Cortex of kidney (tissue), 1 donor: ENCODE measurements at places on chromosomes 16 and 17.

- DNase-seq: no peak
These were observed 27.9 kb downstream of the CACNA1H start for GRCh38 chr16:1180549-1181403.

- DNase-seq: no peak
These were observed 118.3 kb downstream of the SMG6 start for GRCh38 chr17:2184993-2185931.

- DNase-seq: no peak
These were observed 567 bp downstream of the ENO3 start for GRCh38 chr17:4951486-4951885.

- DNase-seq: no peak
These were observed 10.0 kb upstream of the ABCA3 start for GRCh38 chr16:2350500-2350899.

GRCh38 chr16:17342031-17342430 lies 128.7 kb downstream of the XYLT1 start:
- no peak for DNase-seq

DNA sequence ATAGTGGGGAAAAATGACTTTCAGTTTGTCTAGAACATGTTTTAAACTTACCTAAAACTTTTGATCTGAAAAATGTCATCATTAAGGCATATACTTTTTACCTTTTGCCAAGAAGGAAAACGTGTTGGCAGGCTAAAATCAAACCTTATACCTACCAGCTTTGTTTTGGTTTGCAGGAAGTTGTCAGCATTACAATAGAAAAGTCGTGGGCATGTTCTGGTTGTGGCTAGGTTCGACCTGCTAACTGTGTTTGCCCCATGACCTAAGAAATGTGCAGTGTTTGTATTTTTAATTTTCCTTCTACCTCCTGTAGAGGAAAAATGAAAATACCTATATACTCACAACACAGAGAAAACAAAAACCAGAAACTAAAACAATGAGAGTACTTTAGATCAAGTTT lies 13.0 kb downstream of the SKAP1 start:
- no peak for DNase-seq
